ENCODE measurements at places on chromosomes 3 and 15.

DNA sequence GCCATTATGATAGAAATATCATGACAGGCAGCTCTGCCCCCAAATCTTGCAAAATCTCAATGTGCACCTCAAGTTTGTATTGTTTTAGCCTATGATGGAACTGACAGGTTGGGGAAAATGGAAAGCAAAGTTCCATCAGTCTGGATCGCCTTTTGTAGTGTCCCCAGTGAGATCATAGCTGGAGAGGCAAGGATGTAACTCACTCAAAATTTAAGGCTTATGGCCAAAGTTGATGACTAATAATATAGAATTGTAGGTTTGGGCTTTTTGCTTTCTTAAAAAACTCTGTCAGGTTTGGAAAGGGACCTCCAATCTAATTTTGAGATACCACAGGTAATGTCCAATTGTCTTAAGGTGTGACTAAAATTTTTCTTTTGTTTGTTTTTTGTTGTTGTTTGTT, 1.4 kb upstream of the ACP3 start:
- no peak for DNase-seq

- no peak for DNase-seq
Observed at GRCh38 chr3:181701096-181701495, 10.6 kb upstream of the SOX2 start.

DNA sequence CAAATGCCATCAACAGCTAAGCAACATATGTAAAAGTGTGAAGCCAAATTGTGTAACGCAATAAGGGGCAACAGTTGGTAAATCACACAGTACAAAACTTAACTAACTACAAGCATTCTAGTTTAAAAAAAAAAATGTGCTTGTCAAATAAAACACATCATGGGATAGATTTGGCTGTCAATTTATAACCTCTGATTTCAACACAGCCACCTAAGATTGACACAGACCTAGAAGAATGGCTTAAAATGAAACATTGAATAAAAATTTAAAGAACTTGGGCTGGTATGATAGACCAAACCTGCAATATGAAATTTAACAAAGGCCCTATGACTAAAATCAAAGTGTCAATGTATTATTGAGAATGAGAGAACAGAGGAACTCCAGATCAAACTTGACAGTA, 148.4 kb downstream of the NR1I2 start:
- DNase-seq, result no peak

GRCh38 chr3:112403103-112403502, 70.1 kb downstream of the CD200 start:
- DNase-seq, result no peak

- peak; percentile 37 for DNase-seq
Observed at GRCh38 chr3:126259411-126260391, 79.3 kb upstream of the ALDH1L1 start.

GRCh38 chr15:77748078-77749064, 115.7 kb upstream of the LINGO1 start:
- no peak for DNase-seq

DNA sequence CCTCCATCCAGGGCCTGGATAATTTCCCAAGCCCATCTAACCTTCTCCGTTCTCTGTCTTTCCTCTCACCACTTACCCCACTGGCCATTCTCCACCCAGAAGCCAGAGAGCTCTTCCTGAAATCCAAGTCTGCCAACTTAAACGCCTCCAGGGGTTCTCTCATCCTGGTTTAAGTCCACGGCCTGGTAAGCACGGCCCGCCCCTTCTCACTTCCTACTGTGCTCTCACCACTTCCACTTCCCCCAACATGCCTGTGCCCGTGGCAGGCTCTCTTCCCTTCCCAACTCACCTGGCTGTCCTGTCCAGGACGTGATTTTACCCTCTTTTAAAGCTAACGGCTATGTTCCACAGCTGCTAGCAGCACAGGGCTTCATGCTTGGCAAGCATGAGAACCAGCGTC, 1.7 kb upstream of the CX3CR1 start:
- no peak for DNase-seq

DNA sequence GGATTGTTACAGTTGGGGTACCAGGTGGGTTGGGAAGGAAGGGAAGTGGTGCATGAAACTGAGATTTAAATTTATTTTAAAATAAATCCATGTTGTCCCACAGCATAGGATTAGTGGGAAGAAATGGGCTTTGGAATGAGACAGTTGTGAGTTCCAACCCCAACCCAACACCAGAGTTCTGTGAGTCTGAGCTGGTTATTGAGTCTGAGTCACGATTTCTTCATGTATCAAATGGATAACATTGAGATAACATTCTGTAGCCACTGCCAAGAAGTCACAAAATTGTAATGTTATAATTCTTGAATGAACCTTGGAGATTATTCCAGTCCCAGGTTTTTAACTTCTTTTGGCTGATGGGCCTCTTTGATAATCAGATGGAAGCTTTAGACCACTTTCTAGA, 13.7 kb downstream of the IFT122 start:
- no peak for DNase-seq

GRCh38 chr3:15316998-15317435, 15.4 kb downstream of the SH3BP5 start:
- no peak for DNase-seq

- no peak for DNase-seq
Observed at GRCh38 chr3:140834266-140835037, 107.2 kb upstream of the SLC25A36 start.

DNA sequence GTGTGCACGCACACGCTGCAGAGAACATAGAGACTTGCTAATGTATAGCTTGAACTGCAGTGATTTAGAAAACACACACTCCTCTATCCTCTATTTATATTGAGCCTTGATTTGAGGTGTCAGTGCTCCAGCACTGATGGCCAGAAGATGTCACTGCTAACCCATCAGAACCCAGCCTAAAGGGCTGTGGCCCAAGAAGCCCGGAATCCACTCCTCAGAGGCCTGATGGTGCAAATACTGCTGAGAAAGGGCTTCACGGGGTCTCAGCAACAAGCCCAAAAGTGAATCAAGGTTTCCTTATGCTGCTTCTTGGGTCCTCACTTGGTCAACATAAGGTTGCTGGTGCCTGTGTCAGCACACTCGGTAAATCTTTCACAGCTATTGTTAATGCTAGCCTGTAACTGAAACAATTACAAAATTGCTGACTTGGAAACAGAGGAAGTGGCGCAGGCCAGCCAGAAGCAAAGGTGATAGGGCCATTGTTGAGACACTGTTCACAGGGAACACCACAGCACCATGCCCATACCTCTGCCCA, 60.3 kb downstream of the HEG1 start:
- DNase-seq, result peak; percentile 83

GRCh38 chr3:149179220-149179619, 42.4 kb downstream of the CP start:
- DNase-seq, result no peak

DNA sequence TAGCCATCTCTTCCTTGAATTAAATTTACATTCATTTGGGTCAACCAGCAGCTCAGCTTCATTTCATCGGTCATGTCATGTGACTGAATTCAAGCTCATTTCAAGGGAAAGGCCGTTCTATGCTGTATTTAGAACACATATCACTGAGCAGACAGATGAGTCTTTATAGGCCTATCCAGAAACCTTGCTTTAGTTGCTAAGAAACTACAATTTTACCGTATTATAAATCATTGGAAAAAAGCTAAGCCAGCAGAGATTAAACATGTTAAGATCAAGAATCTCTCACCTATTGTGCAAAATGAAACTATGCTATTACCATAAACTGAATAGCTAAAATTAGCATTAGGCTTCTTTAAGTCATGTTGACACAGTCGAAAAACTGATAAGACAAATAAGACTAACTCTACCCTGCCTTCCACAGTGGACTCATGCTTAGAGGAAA, 2.2 kb downstream of the NPTN start:
- DNase-seq, result no peak

- no peak for DNase-seq
Observed at GRCh38 chr3:23175341-23176083, 27.6 kb upstream of the UBE2E2 start.

DNA sequence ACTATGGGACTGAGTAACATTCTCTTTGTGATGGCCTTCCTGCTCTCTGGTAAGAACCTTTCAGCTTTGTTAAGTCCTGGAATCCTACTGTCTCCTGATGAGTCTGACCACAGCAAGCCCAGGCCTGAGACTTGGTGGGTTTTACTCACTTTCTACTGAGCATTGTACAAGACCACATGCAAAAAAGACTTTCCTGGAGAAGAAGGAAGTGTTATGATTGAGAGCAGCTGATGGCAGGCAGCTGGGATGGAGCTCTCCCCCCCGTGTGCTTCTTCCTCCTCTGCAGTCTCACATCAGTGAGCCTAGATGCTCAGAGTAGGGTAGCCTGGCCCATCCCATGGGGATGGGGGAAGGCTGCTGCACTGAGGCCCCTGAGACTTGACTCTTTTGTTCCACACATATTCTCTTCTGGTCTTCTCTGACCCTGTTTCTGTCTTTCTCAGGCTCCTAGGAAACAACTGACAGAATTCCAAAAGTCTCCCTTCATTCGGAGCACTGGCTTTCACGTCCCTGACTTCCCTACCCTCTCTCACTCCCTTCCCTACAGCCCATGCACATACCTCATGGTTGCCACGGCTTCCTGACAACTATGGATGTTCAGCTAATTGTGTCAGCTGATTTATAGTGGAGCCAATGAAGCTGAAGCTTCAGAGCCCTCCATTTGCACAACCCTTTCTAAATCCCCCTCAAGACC, 36.6 kb downstream of the CD86 start:
- DNase-seq, result peak; percentile 27

DNA sequence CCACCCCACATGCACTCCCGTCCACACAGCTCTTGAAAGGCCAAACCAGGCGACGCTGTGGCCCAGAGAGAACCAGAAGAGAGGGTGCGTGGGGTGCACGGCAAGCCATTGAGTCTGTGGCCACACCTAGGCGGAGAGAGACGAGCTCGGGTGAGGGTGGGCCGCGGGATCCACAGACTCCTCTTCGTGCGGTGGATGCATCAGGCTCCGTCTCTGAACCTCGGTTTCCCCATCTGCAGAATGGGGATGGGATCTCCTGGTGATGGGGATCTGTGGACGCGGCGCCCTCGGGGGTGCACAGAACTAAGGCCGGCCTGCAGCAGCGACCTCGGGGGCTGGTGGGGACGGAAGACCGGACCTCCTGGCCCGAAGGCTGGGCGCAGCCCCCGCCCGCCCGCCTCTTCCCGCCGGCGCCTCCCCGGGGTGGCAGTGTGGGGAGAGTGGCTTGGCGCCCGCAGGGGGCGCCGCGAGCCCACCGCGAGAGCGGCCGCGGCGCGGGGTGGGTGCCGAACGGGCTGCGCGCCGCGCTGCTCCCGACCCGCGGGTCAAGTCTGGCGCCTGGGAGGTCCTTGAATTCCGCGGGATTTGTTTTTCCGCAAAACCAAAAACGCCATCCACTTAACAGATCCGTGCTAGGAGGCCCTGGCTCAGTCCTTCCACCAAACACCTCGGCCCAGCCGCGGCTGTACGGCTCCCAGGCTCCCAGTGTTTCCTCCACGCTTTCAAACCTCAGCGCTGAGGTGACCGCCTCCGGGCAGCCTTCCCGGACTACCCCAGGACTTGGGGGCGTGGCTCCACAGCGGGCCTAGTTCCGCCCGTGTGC, 13.2 kb upstream of the ADPGK start:
- peak; percentile 60 for DNase-seq

GRCh38 chr3:172312001-172312400, 136.3 kb downstream of the GHSR start:
- DNase-seq, result peak; percentile 55
